ENCODE measurements at places on chromosomes 1 and 21. TPM values are rescaled to one million over a fixed set of nuclear protein-coding genes. Genes with fewer than 3 reads are reported as not detected.
A peak's percentile ranks its signal among the peaks of the same experiment; 100 is the strongest.

DNA sequence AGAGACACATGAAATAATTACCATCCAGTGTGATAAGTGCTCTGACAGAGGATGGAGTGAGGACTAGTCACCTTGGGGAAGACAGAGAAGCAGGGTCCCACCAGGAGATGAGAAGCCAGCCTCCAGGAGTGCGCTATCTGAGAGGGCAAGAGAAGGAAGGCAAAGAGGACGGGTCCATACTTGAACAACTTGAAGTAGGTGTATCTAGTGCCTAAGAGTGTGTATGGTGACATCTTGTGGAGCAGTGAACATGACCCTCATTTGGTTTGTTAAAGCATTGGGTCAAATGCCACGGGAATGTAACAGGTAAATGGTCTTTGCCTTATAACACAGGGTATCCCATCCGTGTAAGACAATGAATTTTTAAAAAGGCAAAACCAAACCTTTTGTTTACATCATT, 39.8 kb downstream of the MRPL39 start:
- no peak for DNase-seq

GRCh38 chr1:226046240-226046639, 16.3 kb upstream of the H3-3A start:
- DNase-seq: no peak

GRCh38 chr1:12435639-12436344, 182.2 kb downstream of the DHRS3 start:
- DNase-seq: no peak

The SLC19A2 gene
- 31.5 TPM for total RNA-seq

DNA sequence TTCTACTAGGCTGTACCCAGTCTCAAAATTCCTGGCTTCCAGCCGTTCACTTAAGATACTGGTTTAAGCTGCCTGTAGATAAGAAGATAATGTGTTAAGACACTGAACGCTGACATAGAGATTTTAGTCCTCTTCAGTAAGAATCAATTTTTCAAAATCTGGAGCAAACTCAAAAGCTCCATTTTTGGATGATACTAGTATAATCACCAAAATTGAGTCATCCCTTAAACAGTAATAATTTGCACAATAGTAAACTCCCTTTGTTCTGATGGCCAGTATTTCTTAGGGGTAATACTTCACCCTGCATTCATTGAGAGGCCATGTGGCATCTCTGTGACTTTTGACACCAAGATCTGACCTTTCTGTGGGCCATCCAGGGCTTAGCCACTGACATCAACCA, 299.8 kb upstream of the USP25 start:
- DNase-seq: no peak

GRCh38 chr1:29043274-29043965, 80.3 kb downstream of the TMEM200B start:
- DNase-seq: no peak

DNA sequence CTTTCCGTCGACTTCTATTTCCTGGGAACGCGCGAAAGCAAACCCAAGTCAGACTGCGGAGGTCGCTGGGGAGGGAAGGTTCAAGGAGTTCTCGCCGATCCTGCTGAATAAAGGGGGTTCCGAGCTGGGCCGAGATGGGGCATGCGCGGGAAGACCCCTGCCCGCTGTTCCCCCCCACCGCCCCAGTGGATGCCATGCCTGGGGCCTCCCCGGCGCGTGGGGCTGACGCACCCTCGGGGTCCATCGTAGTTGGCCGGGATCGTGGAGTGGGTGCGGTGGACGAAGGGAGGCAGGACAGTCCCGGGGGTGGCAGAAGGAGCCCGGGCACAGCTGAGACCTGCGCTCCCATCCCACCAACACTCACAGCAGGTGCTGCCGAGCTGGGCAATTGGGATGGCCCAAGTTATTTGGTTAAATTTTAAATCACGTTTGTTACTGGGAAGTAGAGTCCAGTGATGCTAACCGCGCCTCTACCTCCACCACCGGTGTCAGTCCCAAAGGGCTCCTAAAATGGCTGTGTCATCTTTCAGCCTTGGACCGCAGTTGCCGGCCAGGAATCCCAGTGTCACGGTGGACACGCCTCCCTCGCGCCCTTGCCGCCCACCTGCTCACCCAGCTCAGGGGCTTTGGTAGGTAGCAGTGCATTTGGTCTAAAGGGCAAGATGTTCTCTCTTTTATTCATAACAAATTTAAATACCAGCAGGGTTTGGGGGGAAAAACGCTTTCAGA, 801 bp downstream of the MX1 start:
- DNase-seq: no peak

GRCh38 chr1:196401891-196402290, 206.3 kb downstream of the KCNT2 start:
- DNase-seq: no peak

DNA sequence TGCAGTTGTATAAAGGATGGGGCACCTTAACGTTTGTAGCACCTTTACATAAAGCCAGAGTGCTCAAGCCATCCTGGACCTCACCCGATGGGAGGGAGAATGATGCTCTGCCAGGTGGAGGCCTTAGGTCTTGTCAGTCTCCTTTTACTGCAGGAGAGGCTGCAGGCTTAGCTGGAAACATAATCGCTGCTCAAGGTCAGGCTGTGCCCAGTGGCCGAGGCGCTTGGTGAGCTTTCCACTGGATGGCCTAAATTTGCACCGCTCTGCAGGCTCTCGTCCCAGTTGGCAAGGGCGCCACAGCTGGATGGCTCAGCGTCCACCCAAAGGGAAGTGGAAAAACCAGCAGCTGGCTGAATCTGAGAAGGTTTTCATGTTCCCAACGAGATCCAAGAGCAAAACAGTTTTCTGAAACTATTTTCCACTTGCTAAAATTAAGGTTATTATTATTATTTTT, 438.9 kb downstream of the CAMTA1 start:
- DNase-seq: no peak

- DNase-seq: no peak
Measured at GRCh38 chr1:234597894-234598293, 12.1 kb downstream of the IRF2BP2 start.

GRCh38 chr1:119632841-119633240, 15.2 kb downstream of the ZNF697 start:
- DNase-seq: no peak

DNA sequence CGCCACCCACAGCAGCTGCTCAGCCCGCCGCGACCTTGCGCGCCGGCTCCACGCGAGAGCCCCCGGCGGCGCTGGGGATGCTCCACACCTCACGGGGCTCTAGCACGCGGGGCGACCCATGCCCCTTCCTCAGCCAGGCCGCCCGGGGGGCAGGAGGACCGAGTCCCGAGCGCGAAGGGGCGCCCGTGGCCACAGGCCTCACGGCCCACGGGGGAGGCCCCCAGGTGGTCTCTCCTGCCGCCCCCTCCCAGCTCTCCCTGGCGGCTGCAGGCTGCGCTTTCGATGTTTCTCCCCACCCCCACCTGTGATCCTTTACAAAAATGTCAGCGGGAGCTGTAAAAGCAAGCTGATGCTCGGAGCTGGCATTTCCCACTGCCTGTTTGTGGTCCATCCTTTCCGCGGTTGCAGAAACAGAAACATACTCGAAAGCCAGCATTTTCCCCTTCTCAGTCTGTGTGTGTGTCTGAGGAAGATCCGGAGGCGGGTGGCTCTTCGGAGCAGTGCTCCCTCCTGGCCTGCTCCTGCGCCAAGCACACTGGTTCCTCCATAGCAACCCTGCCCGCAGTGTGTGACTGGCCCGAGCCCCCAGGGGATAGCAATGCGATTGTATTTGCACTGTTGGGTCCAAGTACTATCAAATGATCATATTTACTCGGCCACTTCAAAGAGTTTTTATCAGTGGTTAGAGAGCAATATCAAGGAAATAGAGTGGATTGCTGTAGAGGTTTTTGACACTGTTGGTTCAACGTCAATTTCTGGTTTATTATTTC, 2.1 kb downstream of the KIF26B start:
- DNase-seq: peak; percentile 18

DNA sequence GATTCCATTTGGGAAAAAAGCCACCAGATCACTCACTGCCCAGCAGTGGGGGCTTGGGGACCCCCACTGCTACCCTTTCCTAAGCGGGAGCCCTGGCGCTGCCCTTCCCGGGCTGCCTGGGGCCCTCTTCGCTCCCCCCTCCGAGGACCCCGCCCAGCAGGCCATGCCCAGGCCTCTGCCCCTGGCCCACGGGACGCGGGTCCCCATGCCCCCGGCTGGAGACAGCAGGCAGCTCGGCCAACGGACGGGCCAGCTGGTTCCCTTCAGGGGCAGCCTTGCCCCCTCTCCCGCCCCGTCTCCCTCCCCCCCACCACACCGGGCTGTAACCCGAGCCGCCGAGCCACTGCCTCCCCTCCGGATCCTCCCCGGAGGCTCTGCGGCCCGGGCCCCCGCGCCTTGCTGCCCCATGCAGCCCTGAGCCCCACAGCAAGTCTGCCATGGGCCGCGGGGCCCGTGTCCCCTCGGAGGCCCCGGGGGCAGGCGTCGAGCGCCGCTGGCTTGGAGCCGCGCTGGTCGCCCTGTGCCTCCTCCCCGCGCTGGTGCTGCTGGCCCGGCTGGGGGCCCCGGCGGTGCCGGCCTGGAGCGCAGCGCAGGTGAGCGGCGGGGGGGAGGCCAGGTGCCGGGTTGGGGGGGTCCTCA, at the start of gene MMP23B:
Gene MMP23B, plus strand, starts transcription at position 392 of the 639 bp plus-strand sequence. Its CDS starts 46 bp downstream, at position 438.
- DNase-seq: no peak

DNA sequence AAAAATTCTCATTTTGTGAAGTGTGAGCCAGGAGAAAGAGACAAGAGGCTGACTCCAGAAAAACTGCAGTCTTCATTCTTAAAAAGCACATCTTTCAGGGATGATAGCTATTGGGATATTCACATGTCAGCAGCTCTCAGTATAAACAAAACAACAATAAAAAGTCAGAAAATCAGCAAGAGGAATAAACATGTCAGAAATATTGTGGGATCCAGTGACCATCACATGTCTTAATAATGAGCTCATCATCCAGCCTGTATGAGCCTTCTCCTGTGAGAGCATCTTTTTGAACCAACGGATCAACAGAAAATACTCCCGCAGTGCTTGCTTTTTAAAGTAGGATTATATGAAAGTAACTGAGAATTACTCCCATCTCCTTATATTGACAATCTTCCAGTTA, 241.6 kb downstream of the SMYD3 start:
- no peak for DNase-seq

GRCh38 chr1:166039436-166040201, 127.2 kb downstream of the FAM78B start:
- no peak for DNase-seq

DNA sequence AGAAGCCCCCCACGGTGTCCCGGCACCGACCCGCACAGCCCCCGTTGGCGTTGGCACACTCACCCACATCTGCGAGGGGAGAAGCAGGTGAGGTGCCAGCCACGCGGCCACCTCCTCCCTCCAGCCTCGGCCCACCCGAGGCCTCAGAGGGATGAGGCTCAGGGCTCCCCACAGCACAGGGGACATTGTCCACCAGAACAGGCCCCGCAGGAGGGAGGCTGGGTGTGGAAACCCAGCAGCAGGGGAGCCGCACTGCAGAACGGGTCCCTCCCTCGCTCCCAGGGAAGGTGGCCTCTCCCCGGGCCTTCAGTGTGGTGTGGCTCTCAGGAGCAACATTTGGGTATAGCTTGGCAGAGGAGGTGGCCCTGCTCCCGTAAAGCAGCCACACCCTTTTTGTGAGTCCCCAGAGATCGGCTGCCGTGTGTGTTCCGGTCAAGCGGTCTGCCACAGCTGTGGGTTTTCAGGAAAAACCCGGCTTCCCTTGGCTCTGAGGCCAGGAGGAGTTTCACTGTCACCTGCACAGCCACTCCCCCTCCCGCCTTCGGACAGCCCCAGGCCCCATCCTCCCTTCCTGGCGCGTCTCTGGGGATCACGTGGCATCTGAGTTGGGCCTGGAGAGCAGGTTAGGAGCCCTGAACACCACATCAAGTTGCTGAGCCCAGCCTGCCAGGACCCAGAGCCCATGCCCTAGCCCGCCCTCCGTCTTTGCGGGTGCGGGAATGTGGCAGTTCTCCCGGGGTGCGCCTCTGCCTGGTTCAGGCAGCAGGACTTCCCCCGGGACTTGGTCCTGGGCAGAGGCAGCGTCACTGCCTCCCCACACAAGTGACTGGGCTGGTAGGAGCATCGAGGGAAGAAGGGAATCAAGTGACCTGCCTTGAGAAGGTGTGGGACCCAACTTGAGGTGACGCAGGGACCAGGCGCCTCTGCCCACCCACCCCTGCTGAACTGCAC, 64.0 kb downstream of the MEGF6 start:
- no peak for DNase-seq

The SLFNL1 gene
- total RNA-seq: 0.94 TPM

- DNase-seq: no peak
Measured at GRCh38 chr21:32698971-32699693, 28.7 kb downstream of the SYNJ1 start.

DNA sequence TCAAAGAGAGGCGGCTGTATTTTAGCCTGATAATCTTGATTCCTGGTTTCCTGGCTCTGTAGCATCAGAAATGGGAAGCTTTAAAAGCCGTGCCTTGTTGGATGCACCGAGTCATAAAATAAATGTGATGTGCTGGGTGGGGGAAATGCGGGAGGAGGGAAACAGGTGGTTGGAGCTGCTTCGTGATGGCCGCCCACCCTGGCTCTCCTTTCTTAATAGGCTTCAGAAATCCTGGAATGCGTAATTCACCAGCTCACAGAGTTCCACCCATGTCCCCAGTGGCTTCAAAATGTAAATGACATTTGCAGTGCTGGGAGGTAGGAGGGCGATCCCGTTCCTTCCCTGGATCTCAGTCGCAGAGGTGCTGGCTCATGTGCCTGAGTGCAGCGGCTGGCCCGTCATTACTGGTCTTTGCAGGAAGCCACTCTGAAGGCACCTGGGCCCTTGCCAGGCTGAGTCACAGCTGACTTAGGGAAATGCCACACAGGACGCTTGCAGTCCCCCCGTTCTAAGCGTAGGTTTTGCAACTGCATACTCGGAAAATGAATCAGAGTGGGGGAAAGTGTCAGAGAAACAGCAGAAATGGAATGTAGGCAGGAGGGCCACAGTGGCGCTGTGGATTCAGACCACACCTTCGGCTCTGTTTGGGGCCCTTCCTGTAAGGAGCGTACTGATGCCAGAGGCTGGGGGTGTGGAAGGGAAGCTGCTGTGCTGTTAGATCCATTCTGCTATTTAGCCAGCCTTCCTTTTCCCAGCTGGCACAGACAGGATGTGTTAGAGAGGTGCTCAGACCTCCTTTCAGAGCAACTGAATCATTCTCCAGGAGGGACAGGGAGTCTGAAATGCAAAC, 37.6 kb downstream of the GALNT2 start:
- peak; percentile 89 for DNase-seq

- no peak for DNase-seq
Measured at GRCh38 chr1:64948905-64949833, 17.2 kb downstream of the JAK1 start.

DNA sequence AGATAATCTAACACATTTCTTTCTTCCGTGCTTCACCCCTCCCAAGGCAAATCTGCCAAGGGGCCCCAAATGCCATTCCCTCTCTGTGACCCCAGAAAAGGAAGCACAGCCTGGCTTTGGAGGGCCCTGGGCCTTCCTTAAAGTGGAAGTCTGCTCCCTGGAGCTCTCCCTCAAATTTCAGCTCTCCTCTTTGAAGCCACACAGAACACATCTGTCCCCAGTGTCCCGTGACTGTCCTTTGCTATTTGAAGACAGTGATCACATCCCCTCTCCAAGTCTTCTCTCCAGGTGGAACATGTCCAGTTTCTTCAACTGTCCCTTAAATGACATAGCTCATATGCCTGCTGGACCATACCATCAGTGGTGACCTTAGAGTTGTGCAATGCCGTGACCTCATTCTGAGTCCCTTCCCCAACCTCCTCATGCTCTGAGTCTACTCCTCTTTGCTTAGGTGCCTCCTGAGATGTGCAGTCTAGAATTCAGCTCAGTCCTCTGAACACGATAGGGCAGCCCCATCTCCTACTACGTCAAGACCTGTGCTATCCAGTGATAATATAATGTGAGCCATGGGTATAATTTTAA, 18.4 kb upstream of the FOXO6 start:
- no peak for DNase-seq

Measured in occipital lobe (tissue), 3 donors.